Hematopoietic multipotent progenitor cell treated with erythropoietin and hydrocortisone succinate and interleukin-3 and kit ligand, for 4 days (in vitro differentiated cells): ENCODE measurements at places on chromosomes 5 and 9.

GRCh38 chr9:27977931-27978330, 404.6 kb upstream of the C9orf72 start:
- DNase-seq = no peak

GRCh38 chr9:10366171-10366779, 246.5 kb downstream of the PTPRD start:
- peak; percentile 64 for DNase-seq

DNA sequence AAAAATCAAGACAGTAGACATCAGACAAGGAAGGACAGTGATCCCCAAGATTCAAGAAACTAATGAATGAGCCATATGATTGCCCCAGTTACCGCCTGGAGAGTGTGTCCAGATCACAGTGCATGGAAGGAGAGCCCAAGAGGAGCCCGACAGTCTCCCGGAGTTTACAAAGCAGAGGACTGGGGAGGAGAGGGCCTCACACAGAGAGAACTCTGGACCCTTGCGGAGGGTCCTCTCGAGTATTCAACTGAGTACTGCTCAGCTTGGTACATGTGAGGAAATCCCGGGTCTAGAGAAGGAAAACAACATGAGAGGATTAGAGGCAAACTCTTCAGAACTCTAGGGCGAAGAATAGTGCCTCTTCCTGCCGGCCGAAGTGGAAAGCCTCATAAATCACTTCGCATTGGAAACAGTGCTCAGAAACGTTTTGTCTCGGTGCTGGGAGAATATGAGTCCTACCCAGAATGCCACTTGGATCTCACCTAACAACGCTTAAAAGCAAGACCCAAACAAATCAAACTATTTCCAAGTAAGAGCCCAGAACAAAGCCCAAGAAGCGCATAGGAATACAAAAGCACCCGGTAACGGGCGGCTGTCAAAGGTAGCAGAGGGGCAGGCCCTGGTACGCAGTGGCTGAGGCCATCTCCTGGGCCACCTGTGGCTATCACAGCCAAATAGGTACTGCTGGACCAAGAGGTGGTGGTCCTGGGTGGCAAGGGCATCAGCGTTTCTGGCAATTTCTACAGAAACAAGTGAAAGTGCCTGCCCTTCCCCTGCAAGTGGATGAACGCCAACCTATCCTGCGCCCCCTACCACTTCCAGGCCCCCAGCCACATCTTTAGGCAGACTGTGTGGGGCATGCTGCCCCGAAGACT, 36.0 kb downstream of the FAM78A start:
- DNase-seq = no peak

DNA sequence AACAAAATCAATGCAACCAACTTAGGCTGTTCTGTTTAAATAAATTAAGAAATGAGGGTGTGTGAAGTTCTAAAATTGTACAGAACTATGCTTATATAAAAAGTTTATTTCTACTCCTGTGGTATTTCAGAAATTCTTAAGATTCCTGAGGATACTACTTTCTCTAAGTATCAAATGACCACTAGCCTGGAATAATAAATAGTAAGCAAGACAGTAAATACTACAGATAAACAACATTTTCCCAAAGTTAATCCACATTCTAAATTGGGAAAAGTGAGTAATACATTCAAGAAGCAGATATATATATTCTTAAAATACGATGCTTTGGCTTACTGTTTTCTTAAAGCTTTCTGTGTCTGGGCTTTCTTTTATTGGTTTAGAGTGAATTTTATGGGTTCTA, 29.5 kb downstream of the CCNH start:
- DNase-seq = no peak

DNA sequence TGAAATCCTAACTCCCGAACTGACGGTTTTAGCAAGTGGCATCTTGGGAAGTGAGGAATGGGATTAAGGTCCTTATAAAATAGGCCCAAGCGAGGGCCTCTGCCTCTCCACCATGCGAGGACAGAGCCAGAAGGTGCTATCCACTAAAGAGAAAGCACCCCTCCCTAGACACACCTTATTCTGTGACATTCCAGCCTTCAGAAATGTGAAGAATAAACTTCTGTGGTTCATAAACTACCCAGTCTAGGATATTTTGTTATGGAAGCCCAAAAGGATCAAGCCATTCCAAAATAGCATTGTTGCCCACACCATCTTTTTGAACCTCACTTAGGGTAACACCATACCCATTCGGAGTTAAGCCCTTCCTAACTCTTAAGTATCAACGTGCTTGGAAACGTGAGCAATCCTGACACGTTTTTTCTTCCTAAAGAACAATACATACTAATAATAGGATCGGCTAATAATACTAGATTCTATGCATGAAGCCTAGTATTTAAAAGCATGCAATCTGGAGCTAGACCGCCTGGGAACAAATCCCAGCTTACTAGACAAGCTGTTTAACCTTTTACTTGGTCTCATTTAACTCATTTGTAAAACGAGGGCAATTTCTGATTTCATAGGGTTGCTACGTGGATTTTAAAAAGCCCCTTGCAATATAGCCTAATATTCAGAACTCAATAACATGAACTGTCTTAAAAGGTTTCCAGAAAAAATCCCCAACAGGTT, 1.1 kb upstream of the SMC2 start:
- DNase-seq = peak; percentile 34

DNA sequence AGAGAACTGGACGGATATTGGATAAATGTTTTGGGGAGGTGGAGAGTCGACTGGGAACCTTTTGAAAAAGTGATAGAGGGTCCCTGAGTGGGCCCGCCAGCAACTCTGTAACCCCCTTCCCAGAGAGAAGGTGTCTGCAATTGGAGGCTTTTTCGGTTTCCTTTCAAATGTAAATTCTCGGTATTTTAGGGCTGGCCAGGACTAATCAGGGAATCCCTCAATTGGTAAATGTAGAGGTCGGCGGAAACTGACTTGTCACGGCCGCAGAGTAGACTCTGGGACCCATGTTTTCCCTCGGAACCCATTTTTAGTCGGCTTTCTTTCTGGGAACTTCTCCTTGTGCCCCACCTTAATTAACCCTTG, 524 bp downstream of the CCNB1 start:
- peak; percentile 43 for DNase-seq

DNA sequence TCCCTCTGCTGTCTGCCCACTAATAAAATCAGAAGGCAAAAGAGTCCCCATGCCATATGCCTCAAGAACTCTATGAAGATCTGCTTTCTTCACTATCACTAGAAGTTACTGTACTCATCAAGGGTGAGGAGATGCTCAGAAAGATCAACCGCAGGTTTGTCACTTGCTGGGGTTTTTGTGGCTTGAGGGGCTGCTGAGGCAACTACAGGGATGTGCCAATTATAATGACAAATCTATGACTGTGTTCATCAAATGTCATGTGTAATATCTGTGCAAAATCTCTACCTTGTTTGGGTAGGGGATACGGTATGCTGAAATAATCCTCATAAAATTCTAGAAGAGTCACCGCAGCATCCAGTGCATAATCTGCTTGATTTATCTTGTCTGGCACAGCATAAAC, 13.0 kb downstream of the ERAP1 start:
- no peak for DNase-seq

DNA sequence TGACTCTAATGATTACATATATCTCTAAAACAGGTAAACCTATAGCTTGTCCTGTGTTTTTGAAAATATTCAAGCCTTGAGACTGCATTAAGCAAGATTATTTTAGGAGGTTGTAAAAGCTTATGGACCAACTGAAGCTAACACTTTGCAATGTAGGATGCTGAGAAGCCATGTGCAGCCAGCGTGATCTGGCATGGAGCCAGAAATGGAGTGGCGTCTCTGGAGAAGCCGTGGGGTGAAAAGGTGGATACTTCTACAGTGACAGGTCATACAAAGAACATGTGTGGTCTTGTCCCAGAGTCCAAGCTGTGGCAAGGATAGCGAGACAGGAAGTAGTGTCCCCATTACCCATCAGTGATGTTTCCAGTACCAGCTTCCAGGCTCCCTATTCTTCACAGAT, 100.8 kb upstream of the CD180 start:
- no peak for DNase-seq
